Fibroblast of gingiva (primary cell): ENCODE measurements at places on chromosomes 6 and 20.

- DNase-seq: peak; percentile 97
Observed at GRCh38 chr6:19804205-19805128, 32.7 kb upstream of the ID4 start.

GRCh38 chr6:3163248-3163594 is 5.9 kb upstream of the TUBB2A start:
- no peak for DNase-seq

DNA sequence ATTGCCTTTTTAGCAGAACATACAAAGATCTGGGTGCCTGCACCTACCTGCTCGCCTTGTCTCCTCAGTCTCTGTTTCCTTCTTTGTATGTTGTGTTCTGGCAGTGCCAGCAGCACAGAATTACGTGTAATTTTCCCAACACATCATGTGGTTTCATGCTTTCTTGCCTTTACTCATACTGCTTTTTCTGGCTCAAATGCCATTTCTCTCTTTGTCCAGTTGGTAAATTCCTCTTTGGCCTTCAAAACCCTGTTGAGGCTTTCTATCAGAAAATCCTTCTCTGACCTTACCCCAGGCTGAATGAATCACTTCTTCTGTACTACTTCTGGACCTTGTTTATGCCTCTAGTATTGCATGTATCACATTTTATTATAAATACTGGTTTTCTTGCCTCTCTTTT is 31.8 kb downstream of the L3MBTL3 start:
- DNase-seq: peak; percentile 67

DNA sequence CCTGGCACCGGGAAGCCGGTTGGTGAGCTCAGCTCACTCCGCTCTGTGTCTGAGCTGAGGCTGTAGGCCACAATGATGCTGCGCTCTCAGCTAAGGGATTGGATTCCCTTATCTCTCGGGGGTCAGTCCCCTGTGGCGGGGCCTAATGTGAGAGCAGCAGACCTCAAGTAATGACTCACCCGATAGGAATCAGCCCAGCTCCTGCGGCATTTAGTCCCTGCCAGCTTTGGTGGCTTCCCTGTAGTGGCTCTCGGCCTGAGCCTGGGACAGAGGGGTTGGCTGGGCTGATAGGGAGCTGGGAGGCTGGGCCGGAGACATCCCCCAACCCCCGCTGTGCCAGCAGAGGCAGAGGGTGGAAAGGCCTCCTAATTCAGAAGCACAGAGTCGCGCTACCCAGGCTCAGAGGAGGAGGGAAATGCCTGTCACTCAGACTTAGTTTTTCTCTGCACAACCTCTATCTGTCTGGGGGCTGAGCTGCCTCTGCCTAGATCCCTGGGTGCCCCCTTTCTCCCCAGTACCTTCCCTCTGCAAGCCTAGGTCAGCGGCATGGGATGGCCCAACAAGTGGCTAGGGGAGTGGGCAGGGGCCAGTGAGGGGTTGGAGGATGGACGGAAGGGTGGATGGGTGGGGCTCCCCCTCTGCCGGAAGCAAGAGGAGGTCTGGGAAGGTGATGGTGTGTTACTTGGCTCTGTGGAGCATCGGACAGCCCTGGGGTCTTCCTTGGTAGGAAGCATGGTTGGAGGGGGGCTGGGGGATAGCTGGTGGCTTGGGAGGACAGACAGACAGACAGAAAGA is 92.2 kb downstream of the CDH22 start:
- no peak for DNase-seq
